Uterine smooth muscle cell (primary cell): ENCODE measurements at places on chromosomes 1 and 21. TPM values are rescaled to one million over a fixed set of nuclear protein-coding genes. Genes with fewer than 3 reads are reported as not detected.

Gene TEX35
- total RNA-seq: not detected in 2 replicates

Gene TESK2
- 0.77 and 1.4 TPM in 2 replicates for total RNA-seq

Gene ANKRD65
- total RNA-seq: 0.77 and 0.87 TPM in 2 replicates

Gene GJB3
- total RNA-seq: under 0.01 TPM in 1 of 2 replicates, not detected in the other

Gene MRPS15
- total RNA-seq: 64.0 and 90.6 TPM in 2 replicates

Gene PROX1
- under 0.01 and 0.12 TPM in 2 replicates for total RNA-seq

Gene NME7
- 31.2 and 44.3 TPM in 2 replicates for total RNA-seq

Gene SMCP
- 0.11 TPM in 1 of 2 replicates, not detected in the other for total RNA-seq

Gene RHD
- 0.12 TPM in 1 of 2 replicates, not detected in the other for total RNA-seq

Gene DCLRE1B
- 1.2 and 3.7 TPM in 2 replicates for total RNA-seq

Gene WDR77
- total RNA-seq: 35.7 and 65.0 TPM in 2 replicates

Gene NEXN
- total RNA-seq: 13.5 and 16.0 TPM in 2 replicates

Gene IRF6
- 0.44 and 0.62 TPM in 2 replicates for total RNA-seq

Gene FCRL2
- total RNA-seq: not detected in 2 replicates

Gene CFAP141
- not detected in 2 replicates for total RNA-seq

Gene UBE2G2
- total RNA-seq: 56.4 and 66.0 TPM in 2 replicates

Gene NR5A2
- total RNA-seq: under 0.01 TPM in 1 of 2 replicates, not detected in the other
